ENCODE measurements at places on chromosomes 5 and 9.

GRCh38 chr9:121637713-121638220, 13.7 kb upstream of the DAB2IP start:
- DNase-seq: no peak

GRCh38 chr5:180105827-180106312, 34.3 kb upstream of the RNF130 start:
- DNase-seq: no peak

DNA sequence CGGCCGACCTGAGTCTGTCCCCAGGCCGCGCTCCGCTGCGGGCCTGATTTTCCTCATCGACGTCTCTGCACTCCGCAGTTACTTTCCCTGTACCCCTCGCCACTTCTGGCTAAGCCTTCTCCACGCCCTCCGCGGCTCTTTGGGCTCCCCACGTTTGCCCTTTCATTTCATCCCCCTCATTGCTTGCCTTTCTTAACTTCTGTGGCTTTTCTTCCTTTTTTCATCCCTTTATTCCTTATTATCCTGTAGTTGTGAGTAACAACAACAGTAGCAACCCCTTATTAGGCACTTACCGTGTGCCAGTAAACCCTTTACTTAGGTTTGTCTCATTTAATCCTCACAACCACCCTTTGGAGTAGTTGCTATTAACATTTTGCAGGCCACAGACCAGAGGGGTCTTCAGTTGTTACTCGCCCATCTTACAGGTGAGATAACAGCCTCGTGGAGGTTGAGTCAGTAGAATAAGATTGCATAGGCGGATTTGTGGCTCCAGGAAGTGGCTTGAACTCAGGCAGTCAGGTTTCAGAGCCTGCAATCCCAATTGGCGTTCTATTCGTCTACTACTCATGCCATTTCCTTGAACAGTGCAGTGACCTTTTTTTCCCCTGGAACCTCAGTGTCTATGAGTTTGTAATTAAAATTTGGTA, 724 bp downstream of the TCERG1 start:
- no peak for DNase-seq

DNA sequence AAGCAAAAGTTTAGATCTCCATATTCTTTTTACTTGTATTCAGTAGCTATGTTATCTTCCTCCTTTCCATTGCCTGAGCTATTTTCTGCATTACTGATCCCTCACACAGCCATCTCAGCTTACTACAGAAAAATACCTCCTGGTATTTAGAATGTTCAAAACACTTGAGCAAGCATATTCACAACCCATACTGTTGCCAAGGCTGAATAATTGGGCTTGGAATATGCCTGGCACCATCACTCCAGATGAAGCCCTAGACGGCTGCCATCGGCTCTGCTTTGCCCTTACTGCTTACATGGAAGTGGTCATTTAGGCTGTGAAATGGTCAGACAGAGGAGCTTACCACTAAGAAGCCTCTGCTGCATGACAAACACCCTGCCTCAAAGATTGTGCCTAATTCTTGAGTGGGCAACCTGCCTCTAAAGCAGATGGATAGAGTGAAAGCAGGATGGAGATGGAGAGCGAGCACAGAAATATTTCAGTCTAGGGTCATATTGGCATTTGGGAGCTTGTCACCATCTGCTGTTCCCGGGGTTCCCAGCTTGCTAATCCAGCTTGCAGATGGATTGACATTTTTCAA, 92.5 kb upstream of the TAS2R1 start:
- DNase-seq: no peak

DNA sequence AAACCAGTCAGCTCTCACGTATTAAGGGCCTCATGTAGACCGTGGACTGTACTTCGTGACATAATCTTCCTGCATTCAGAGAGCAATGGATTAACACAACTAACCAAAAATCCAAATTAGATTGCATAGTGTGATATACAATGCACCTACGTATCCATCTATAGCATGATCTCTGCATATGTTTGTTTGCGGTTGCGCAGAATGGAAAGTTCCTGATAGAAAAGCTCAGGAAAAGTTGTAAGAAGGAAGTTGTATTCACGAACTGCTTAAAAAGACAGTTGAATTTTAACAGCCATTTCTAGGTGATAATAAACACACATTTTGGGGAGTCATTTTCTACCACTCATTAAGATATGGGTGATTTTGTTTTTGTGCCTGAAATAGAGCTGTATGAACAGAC, 869.0 kb downstream of the TLE4 start:
- no peak for DNase-seq

GRCh38 chr9:31744589-31744988, 639.9 kb upstream of the ACO1 start:
- DNase-seq: no peak

DNA sequence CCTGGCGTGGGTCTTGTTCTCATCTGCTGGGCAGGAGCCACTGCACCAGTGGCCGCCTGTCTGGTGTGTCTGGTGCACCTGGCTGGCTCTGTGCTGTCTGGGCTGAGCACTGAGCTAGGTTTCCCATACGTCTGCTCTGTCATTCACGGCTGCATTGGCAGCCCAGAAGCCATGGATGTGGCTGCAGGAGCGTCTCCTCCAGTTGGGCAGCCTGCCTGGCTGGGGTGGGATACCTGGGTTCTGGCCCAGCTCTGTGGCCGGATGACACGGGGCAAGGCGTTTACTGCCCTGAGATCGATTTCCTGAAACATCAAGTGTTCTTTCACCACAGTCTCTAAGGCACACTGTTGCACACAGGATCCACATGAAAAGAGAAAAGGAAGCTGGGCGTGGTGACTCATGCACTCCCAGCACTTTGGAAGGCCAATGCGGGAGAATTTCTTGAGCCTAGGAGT, 25.5 kb upstream of the SLC25A51 start:
- DNase-seq: no peak

DNA sequence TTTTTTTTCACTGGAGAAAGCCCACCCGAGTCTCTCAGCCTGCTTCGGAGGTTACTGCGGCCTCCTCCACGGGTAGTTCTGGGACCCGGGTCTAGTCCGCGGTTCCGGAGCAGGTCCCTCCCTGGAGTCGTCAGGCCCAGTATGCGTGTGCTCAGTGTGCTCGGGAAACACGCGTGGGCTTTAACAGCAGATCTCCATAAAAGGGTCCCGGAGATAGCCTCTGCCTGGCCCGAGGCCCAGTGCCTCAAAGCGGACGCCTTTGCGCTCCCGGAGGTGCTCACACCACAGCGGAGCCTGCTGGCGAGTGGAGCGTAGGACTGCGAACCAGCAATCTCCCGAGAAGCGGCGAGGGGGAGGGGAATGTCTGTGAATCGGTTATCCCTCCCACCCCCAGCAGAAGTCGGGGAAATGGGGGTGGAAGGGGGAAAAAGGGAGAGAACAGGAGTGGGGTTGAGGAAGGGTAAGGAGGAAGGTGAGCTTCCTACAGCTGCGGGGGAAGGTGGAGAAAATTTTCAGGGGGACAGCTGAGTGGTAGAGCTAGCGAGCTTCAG, 28.7 kb downstream of the CDKN2A start:
- DNase-seq: peak; percentile 88

- DNase-seq: no peak
Measured at GRCh38 chr5:176132471-176133288, 105.5 kb upstream of the SIMC1 start.

DNA sequence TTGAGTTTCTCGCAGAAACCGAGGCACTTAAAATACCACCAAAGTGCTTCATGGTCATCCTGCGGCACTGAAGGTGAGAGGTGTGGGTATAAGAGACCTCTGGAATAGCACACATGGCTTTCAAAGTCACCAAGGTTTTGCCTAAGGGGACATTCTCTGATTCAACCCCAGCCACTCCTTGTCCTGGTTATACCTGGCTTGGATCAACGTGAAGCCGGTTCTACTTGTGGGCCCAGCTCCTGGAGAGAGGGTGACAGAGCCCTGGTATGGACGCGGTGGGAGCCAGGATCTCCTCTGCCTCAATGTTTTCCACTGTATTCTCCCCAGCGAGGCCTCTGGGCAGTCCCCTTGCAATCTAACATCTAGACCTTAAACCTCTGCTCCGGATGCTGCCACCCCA, 132.0 kb downstream of the FSTL4 start:
- no peak for DNase-seq

- DNase-seq: no peak
Measured at GRCh38 chr5:145340099-145340498, 495.0 kb downstream of the PRELID2 start.

- DNase-seq: no peak
Measured at GRCh38 chr5:127089191-127089590, 15.9 kb upstream of the C5orf63 start.

GRCh38 chr9:98719055-98719454, 10.3 kb upstream of the GABBR2 start:
- no peak for DNase-seq

GRCh38 chr9:86801246-86801645, 146.1 kb downstream of the GAS1 start:
- DNase-seq: no peak

DNA sequence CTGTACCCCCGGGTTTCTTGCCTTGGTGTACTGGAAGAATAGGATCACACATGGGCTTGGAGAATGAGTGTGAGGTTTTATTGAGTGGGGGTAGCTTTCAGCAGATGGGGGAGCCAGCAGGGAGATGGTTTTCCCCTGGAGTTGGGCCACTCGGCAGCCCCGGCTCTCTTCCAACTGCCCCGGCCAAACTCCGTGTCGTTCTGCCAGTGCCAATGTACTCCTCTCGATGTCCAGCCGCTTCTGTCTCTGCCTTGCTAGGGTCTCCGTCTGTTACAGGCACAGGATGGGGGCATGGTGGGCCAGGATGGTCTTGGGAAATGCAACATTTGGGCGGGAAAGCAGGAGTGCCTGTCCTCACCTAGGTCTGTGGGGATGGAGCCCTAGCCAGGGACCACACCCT, 7.6 kb upstream of the PLPP6 start:
- no peak for DNase-seq

DNA sequence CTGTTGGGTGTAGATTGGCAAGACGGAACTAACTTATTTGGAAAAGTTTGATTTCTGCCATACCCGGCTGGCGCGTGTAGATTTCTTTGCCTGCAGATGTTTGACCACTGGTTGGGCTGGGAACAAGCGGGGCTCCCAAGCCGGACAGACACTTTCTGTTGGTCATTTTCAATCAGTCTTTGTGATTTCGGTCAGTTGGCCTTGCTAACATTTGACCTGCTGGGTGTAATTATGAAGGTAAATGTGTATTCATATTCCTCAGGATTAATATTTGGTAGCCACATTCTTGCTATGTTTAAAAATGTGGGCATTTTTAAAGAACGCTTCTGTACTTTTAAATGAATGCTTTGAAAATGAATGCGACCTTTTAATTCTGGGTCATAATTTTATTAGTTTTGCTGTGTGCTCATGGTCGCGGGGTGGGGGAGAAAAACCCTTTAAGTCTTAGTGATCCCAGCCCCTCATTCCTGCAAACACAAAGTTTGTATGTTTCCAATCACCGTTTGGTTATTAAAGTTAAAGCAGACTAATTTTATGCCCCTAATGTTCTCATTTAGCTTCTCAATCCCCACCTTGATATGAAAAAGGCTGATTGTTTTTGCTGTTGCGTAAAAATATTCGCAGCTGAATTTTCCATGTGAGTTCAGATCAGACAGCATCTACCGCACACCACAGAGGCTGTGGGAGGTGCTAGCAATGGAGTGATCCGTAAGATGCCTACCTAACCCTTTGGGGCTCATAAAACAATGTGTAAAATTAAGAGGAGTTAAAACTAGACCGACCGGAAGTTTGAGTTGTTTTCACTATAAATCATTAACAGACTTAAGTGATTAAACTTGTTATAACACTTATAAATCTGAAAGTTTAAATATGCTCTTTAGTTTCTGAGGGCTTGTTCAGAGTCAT, 1.5 kb downstream of the RASGRF2 start:
- DNase-seq: no peak

DNA sequence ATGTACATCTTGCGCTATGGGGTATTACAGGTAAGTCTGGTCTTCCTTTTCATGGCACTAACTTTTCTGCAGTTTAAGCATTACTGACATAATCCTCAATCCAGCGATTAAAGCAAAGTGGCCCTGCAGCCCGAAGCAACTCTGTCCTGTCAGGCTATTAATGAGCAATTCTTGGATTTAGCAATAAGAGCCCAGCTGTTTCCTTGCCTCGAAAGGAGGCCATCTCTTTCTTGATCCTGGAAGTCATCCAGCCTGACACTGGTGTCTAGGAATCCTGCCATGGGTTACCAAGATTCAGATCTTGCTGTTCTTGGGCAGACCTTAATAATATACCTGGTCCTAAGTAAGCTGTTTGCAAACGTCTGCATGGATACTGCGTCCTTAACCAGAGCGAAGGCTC, 102.0 kb downstream of the RFK start:
- no peak for DNase-seq

GRCh38 chr5:134103397-134103796, 11.1 kb upstream of the TCF7 start:
- DNase-seq: no peak

GRCh38 chr9:79977510-79978197, 405.9 kb downstream of the TLE4 start:
- DNase-seq: no peak

DNA sequence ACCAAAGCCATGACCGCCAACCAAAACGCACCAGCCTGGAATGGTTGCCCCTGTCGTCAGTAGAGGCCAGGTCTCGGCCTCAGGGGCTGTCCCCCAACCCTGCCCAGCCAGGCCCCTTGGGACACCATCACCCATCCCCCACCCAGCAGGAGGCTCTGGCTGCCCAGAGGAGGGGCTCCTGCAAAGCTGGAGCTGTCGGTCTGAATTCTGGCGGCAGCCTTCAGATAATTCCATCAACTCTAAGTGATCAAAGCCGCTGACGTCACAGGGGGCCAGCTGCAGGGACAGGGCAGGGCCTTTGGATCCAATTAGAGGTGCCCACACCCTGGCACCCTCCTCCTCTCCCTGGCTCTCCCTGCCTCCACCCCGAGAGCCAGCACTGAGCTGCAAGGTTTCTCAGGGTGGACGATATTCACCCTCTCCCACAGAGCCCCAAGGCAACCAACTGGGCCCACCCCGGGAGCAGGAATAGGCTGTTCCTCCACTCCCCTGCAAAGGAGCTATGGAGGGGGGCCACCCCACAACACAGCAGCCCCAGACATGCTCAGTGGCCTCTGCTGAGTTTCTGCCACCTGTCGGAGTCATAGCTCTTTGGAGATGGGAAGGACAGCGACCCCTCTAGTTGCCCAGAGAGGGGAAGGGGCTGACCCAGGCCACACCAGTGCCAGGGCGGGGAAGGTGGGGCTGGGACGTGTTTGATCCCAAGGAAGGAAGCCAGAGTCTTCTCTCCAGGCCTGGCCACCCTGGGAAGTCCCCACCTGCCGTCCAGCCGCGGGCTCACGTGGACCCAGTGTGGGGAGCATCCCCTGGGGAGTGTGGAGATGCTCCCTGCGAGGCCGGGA, 78.4 kb downstream of the NTNG2 start:
- no peak for DNase-seq

DNA sequence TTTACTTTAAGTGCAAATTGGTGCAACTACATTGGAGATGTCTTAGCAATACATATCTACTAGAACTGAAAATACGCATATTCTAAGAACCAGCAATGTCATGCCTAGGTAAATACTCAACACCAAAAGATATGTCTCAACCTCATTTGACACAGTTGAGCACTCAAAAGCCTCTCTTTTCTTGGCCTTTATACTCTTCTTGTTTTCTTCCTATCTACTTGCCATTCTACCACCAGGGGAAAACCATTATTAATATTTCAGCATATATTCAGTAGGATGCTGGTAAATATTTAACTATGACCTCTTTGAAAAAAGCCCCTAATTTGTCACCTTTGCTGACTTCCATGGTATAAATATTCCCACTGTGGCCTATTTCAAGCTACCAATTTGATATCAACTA, 443.8 kb downstream of the LRRC70 start:
- DNase-seq: no peak

Measured in HuH-7 (cell line).